Stimulated activated CD8-positive, alpha-beta memory T cell treated with anti-CD3 and anti-CD28 coated beads, Interleukin-2, amount 100 ng/mL, for 48 hours (primary cell): ENCODE measurements at places on chromosomes 7 and 10.

- DNase-seq: no peak
These were observed 232.6 kb downstream of the PAXIP1 start for GRCh38 chr7:154770361-154770760.

DNA sequence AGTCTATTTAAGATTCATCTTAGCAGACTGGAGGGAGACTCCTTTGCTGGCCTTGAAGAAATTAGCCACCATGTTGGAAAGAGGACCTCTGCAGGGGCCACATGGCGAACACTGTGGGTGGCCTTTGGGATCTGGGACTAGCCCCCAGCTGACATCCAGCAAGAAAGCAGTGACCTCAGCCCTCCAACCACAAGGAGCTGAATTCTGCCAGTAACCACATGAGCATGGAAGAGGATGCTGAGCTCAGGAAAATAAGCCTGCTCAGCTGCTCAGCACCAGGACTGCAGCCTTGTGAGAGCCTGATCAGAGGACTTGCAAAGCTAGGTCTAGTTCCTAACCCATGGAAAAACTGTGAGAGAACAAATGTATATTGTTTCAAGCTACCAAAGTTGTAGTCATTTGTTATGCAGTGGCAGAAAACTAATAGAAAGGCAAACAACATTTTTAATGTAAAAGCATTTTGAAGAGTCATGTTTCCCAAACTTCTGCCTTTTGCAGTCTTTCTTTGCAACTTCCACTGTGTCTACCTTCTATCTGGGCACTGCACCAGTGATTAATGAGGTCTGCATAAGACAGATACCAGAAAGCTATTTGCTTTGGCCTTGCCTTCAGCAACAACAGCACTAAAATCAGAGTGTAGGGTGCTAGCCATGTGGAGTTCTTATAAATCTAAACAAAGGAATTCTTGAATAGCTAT, 183.7 kb downstream of the FGFR2 start:
- DNase-seq: no peak

DNA sequence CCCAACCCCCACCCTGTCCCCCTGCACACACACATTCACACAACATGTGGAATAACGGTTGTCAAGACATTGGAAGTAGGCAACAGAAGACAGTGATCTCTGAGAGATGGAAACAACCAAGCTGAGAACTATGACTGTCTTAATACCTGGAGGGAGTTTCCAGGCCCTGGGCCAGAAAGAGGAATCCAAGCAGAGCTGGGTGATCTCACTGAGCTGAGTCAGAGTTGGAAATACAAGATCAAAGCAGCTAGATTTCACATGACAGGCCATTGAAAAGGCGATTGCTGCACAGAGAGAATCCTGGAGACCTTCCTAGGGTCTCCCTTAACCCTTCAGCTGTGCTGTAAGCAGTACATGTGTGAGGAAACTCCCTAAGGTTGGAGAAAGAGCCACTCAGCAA, 165.8 kb upstream of the PRSS1 start:
- DNase-seq: no peak

DNA sequence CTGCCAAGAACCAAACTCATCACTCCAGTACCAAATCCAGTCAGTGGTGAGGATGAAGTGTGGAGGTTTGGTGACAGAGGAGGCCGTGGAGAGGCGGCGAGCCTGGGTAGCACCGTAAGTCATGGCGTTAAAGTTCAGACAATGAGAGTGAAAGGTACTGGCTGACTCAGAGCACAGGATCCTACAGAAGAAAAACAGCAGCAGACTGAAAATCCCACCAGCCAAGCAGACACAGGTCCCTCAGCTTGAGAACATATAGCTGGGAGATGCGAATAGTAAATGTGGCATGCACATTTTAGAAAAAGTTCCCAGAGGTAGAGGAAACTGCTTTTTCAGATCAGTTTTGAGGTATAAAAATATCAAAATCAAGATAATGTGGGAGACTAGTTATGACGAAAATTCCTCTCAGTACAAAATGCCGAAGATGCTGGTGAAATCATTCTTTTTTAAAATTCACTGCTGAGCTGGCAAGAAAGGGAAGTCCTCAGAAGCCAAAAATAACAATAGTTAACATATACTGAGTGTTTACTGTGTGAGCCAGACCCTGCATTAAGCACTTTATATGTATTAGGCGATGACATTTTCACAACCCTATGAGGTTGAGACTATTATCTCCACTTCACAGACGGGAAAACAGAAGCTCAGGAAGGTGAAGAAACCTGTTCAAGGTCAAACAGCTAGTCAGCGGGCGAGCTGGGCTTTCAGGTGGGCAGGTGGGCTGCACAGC, 20.9 kb downstream of the PARP12 start:
- no peak for DNase-seq

GRCh38 chr7:138126928-138127327, 50.7 kb downstream of the AKR1D1 start:
- no peak for DNase-seq

- no peak for DNase-seq
These were observed 2.9 kb downstream of the PKD2L1 start for GRCh38 chr10:100327007-100327717.

- peak; percentile 6 for DNase-seq
These were observed 55.3 kb upstream of the C7orf33 start for GRCh38 chr7:148535217-148535616.

DNA sequence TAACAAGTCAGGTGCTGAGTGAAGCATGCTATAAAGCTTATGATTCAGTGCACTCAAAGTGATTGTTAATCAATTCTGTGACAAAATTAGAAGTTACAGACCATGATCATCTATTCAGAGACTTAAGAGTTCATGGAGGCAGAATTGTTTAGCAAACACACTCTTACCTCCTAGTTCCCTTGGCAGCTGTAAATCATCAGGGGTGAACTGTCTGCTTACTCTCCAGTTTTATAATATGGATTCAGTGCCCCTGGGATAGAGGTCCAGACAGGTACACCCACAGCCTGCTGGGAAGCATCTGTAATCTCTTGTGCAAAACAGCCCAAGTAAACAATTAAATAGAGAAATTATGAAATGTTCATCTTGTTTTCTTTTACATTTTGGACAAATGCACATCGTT, 835.0 kb upstream of the COBL start:
- no peak for DNase-seq

GRCh38 chr10:132044803-132045202, 20.9 kb upstream of the JAKMIP3 start:
- DNase-seq: no peak

- DNase-seq: no peak
These were observed 1215.5 kb upstream of the LRRTM3 start for GRCh38 chr10:65710306-65710705.

DNA sequence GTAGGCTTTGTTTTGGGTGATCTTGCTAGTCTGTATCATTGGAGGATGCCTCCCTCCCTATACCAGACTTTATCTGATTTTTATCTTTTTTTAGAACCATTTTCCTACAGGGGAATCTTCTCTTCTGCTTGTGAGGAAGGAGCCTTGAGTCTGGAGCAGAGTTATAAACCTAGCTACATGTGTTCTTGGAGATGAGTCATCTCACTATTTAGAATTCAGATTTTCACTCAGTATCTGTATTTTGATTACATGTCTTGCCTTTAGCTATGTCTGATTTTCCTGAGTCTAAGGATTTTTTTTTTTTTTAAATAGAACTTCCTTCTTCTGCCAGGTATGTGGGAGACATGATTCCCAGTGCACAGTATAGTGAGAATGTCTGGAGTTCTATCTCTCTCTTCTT, 211.6 kb upstream of the MBL2 start:
- DNase-seq: no peak

- DNase-seq: no peak
These were observed 43.1 kb upstream of the FAM180A start for GRCh38 chr7:135791543-135792362.

- DNase-seq: no peak
These were observed 16.9 kb downstream of the RPA3 start for GRCh38 chr7:7701527-7701926.

GRCh38 chr10:93032105-93032808, 28.3 kb upstream of the CYP26C1 start:
- DNase-seq: no peak

DNA sequence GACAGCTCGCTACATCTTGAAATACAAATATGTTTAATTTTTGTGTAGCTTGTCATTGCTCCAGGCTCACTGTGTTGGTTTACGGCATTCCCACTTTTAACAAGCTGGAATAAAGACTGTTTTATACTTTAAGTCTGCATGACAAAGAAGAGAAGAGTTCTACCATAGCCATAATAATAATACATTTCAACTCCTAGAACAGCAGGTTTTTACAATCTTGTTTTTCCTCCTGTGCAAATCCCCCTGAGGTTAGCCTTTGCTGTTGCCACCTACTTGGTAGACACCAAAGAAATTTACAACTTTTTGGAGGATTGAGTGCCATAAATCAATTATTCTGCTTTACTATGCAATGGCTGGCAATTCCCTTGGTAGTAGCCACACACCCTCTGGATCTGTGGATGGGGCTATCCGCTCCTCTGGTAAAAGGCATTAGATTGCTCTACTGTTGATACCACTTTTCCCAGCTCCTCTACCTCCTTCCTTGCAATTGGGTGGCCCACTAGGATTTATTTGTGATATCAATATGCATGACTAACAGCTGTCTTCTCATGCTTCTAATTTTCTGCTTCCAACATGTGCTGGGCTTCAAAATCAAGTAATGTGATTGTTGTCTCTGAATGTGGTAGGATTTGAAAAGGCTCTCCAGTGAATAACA, 60.2 kb downstream of the SFMBT2 start:
- no peak for DNase-seq
